ENCODE measurements at places on chromosomes 6 and 20.

GRCh38 chr20:47663354-47664067 is 121.8 kb downstream of the SULF2 start:
- DNase-seq: peak; percentile 47

DNA sequence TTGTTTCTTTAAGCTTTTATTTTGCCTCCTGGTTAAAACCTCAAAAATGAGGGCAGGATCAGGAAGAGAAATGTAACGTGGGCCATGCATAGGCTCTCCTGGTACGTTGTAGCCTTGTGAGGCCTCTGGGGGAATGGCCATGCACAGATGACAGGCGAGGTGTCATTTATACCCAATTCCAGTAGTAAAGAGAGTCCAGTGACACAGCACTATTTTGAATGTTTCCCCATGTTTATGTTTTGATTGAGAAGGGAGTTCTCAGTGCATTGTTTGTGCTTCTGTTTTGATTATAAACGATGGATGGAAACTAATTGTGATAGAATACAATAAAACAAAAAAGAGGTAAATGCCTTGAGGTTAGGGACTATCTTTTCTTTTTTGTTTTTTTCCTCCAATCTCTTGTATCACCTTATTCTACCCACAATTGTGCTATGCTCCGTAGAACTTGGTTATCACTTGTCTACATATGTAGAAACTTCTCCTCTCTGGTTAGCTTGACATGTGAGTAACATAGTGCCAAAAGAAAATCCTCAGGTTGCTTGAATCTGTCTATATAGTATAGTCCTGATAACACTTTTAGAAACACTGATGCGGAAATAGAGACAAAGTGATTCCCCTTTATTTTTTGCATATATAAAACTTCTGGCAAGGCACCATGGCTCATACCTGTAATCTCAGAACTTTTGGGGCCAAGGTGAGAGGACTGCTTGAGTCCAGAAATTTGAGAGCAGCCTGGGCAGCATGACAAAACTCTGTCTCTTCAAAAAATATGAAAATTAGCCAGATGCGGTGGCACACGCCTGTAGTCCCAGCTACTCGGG is 6.9 kb upstream of the SMIM28 start:
- DNase-seq: no peak

GRCh38 chr6:83068616-83069015 is 1.1 kb downstream of the DOP1A start:
- DNase-seq: no peak

DNA sequence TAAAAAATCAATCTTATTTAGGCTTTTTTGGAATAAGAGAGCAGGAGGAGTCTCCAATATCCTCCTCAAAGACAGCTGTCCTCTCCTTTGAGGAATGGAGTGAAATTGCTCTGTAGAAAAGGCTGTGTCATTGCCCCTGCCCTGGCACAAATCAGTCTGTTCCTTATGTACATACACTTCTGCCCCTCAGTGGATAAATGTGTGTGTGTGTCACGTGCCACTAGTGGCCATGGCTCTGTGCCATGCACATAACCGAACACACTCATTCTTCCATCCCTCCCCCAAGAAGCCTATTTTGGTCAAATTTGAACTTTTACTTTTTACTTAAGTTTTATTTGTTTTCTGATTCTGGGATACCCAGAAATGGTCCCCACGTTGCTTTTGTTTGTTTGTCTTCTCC is 49.2 kb downstream of the ANKS1A start:
- no peak for DNase-seq

GRCh38 chr20:1534526-1534925 is 23.0 kb downstream of the SIRPD start:
- no peak for DNase-seq

- no peak for DNase-seq
These were observed 181.0 kb downstream of the GJA1 start for GRCh38 chr6:121616406-121616805.

- DNase-seq: no peak
These were observed 102.8 kb downstream of the NRSN1 start for GRCh38 chr6:24228681-24229255.

- no peak for DNase-seq
These were observed 91.8 kb upstream of the PREP start for GRCh38 chr6:105494688-105495087.

DNA sequence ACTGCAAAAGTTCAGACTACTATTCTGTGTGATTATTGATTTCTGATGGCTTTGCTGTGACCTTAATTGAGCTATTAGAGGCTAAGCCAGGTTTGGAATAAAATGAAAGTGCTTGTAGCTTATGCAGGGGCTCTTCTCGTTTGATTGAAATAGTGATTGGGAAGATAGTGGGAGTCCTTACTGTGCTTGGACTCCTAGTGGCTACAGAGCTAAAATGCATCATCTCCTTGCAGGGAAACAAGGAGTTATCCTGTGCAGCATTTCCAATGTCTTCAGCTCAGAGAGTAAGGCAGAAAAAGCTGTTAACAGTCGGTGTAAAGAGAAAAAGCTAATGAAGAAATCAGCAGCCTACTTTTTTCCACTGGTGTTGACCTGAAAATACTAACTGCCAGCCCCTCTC is 173.5 kb downstream of the SLC35F1 start:
- DNase-seq: no peak

- DNase-seq: no peak
These were observed 92.2 kb upstream of the CNKSR3 start for GRCh38 chr6:154602708-154603107.

- no peak for DNase-seq
These were observed 7.8 kb upstream of the C2 start for GRCh38 chr6:31919624-31920303.

DNA sequence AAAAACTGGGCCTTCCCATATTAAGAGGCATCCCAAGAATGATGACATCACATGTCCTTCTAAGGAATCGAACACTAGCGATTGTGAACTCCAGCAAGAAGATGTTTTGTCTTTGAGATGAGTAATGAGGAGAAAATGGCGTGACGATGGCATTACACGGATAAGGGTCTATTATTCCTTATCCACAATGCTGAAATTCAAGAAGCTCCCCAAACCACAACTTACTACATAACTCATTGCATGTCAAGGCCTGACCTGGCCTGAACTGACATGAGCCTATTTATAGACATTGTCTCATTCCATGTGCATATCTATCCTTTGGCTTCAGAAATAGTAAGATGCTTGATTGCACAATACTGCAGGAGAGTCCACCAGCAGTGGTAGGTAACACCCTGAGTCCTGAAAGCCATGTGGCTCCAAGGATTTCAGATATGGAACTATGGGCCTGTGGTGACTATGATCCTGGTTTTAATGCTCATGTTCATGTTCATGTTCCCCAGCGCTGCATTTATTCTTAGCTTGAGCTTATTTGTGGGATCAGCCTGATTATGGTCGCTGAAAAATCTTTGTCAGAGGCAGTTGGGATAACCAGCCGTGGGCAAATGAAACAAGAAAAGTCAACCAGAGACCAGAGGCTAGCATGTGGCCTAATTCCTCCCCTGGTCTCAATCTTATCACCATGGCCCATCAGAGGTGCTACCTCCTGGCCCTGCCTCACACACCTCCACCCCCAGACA is 183.2 kb upstream of the JARID2 start:
- DNase-seq: no peak

GRCh38 chr20:57870597-57871236 is 160.9 kb upstream of the PMEPA1 start:
- no peak for DNase-seq

- DNase-seq: no peak
These were observed 130.4 kb upstream of the RPS6KA2 start for GRCh38 chr6:166757232-166758135.

DNA sequence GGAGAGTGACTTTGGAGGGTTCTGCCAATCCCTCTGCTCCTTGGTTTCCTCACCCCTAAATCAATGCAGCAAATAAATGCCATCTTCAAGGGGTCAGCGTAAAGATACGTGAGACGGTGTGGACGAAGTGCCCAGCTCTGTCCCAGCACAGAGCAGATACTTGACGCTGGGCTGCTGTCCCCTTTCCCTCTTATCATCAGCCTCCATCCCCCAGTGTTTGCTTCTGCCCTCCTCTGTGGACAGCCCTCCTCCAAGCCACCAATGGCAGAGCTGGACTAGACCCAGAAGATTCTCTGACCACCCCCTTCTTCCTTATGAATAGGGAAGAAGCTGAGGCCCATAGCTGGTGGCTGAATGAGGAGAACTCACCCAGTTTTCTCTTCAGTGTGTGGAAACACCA is 17.7 kb upstream of the PI16 start:
- DNase-seq: no peak

GRCh38 chr20:34798871-34799270 is 26.6 kb downstream of the NCOA6 start:
- DNase-seq: no peak
